ENCODE measurements at places on chromosomes 4 and X.

GRCh38 chrX:22365460-22365859 is 92.7 kb downstream of the CBLL2 start:
- DNase-seq: no peak

DNA sequence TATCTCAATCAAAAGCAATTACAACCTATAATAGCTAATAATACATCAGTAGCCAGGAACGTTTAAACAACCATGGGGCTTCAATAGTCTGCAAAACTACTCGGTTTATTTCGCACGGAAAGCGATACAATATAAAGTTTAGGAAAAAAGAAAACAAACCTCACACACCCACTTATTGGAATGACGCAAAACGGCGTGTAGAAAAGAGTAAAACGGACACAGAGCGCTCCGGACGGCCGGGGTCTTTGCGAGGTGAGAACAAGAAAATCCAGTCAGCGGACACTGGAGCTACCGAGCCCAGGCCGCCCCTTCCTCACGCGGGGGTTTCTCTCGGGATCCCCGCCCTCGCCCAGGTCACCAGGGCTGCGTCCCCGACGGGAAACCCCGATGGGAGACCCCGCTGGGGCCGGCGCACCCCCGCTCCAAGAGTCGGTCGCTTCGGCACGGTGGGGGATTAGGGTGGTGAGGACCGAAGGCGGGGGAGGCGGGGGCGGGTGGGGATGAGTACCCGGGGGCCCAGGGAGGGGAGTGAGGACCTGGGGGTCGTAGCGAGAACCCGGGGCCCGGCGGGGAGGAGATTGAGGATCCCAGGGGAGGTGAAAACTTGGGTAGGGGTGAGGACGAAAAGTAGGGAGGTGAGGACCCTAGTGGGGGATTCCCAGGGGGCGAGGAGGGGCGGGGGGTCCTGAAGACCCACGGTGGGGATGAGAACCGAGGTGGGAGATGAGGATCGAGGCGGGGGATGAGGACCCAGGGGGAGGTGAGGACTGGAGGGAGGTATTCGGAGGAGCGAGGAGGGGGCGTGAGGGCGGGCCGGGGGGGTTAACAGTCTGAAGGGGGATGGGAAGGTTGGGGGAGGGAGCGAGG is 737 bp downstream of the NELFA start:
- no peak for DNase-seq

DNA sequence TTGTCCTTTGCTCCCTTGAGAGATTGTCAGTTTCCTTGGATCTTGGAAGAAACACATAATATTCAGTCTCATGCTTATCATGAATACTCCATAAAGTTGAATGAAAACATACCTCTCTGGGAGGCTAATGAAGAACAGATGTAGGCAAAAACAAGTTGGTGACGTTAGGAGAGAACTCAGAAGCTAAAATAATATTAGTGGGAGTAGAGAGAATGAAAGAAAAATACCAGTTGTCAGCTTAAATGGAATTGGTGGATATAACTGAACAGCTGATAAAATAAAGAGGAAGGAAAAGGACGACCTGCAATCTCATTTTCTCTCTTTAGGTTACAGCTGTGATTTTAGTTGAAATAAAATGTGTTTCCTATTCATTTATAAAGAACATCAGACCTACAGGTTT is 124.8 kb downstream of the SNCA start:
- no peak for DNase-seq

DNA sequence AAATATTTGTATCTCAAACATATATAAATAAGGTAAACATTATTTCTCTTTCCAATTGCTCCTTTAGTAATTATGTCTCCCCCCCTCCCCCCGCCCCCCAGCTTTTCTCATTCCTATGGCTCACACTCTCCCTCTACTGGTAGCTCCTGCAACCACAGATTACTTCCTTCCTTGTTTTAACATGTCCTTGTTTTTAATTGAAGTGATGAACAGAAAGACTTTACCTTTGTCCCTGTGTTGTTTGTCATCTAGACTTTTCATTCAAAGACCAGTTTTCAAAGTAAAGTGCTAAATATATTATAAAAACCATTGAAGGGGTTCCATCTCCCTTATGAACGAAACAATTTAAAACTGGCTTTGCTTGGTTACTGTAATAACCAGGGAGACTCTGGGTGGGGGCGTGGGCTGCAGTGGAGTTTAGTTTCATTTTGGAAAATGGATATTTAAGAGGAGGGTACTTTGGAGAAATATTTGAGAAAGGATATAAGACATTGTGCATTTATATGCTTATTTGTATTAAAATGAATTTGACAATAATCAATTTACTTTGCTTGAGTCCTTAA is 352.9 kb downstream of the RAPGEF2 start:
- peak; percentile 52 for DNase-seq

GRCh38 chr4:169144061-169144600 is 126.6 kb downstream of the SH3RF1 start:
- DNase-seq: no peak

- no peak for DNase-seq
These were observed 54.6 kb upstream of the GUCY1A1 start for GRCh38 chr4:155612074-155612473.

DNA sequence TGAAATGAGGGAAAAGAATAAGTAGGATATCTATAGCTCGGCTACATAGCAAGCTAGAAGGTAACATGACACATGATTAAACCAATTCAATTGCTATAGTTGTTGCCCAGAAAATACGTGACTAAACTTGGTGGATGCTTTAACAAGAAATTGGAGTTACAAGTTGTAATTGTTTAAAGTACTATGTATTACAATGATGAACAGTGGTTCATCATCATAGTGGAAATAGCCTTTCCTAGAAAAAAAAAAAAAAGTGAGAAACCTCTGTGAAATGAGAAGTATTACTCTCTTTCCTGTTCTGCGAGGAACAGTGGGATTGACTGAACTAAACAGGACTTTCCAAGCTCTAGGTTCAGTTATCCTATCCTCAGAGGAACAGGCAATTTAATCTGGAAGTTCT is 209.7 kb upstream of the KLF3 start:
- DNase-seq: no peak

DNA sequence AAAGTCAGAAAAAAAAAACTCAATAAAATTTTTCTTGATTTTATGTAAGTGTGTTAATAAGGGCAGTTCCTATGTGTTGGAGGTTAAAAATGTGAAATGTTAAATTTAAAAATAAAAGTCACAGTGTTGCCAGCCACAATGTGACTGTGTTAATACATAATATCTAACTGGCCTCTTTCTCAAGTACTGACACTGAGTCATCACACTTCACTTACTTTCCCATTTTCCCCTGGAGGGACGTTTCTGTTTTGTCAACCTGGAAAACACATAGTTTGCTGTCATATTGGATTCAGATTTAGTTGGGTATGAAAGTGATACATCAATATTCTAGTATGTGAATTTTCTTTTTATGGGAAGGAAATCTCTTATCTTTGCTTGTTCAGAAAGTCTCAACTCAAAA is 46.4 kb downstream of the ARHGEF38 start:
- DNase-seq: no peak

GRCh38 chr4:37953620-37954293 is 6.4 kb upstream of the PTTG2 start:
- no peak for DNase-seq

DNA sequence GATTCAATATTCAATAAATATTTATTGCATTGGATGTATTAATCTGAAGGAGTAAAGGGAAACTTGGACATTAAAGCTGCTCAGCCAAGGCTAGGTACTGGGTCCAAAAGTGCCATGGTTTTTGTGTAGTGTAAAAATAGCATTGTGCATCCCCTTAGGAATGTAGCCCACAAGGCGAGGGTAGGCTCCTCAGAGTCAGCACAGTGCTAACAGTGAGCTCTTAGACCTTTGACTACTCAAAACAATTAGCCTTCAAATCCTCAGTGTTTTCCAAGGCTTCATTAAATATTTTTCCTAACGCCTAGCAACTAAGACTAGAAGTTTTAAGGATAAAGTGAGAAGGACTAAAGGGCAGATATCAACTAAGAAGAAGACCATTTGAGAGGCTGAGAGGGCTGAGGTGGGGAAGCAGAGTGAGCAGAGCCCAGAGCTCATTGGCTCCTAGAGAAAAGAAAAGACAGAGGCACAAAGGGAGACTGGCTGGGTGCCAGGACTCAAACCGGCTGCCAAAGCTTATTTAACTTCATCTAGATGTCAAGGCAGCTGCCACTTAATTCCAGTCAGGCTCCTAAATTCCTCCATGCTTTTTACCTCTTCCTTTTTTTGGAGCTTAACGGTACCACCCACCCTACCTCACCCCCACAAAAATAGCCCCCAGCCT is 17.0 kb downstream of the PRKG2 start:
- DNase-seq: peak; percentile 21

All from HT-29 (cell line).